Ammon's horn (tissue), 1 donor: ENCODE measurements at places on chromosomes 3 and 15.
A peak's percentile ranks its signal among the peaks of the same experiment; 100 is the strongest.

GRCh38 chr3:137647179-137647578 is 116.9 kb upstream of the SOX14 start:
- no peak for DNase-seq

- no peak for DNase-seq
Measured at GRCh38 chr15:68173119-68173518, 32.0 kb downstream of the CALML4 start.

- DNase-seq, result no peak
Measured at GRCh38 chr3:72745146-72745999, 102.9 kb downstream of the SHQ1 start.

DNA sequence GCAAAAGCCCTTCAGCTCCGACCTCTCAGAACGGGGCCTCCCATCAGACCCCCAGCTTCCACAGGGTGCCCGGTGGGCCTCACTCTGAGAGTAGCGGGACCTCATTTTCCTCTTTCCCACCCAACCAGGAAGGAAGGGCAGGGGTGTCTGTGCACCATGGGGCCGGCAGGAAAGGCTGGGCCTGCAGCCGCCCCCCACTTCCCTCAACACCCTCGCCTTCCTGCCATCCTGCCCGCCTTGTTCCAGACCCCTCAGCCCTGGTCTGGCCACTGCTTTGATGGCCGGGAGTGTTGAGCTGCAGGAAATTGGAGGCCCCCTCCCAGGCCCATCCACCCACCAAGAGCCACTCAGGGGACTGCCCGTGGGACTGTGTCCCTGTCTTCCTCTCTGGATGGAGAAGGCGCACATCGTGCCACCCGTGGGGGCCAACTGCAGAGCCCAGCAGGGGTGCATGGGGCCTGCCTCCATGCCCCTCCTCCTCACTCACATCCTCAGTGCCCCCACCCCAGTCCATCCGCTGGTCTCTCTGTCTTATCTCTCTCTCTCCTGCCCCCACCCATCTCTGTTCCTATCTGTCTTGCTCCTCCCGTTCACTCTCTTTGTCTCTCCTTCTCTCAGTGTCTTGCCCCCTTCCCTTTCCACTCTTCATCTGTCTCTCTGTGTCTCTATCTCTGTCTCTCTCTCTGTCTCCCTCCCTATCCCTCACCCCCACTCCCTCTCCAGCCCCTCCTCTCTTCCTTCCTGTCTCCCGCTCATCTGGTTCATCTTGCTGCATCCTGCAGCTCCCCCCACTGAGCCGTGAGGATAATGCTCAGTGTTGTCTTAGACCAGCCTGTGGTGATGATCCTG is 1.8 kb upstream of the PLXND1 start:
- peak; percentile 70 for DNase-seq
